ENCODE measurements at places on chromosomes 1 and 21.

- no peak for DNase-seq
Observed at GRCh38 chr21:45469273-45470086, 64.5 kb downstream of the COL18A1 start.

- peak; percentile 60 for DNase-seq
Observed at GRCh38 chr21:38989745-38990423, 184.2 kb downstream of the ETS2 start.

GRCh38 chr1:214467078-214467585 lies 84.3 kb downstream of the PTPN14 start:
- no peak for DNase-seq

DNA sequence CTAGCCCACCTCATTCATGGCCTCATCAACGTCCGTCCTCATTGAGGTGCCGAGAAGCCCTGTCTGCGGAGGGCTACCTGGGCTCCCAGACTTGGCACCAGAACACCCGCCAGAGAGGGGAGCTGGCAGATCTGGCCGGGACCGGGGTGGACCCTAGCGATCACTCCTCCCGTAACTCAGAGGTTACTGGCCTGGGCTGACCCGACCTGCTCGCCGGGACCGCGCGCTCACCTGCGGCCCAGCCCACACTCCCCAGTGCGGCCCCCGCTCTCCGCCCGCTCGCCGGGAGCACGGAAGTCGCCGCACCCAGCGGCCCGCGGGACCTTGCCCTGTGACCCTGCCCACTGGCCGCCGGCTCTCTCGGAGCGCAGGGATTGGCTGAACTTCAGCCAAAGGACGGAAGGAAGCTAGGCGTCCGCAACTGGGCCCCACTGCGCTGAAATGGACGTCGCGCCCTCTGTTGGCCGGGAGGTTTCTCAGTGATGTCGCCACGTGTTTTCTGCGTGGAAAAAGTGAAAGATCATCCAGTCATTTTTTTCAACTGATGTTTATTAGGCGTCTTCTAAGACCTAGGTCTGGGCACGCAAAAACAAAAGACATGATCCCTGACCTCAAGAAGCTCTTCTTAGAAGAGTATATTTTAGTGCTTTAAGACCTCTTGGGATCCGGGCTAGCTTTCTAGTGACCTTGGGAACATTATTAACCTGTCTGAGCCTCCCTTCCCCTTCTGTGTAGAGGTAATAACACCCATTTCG lies at the start of gene SMIM12:
Gene SMIM12 (minus strand): TSS at position 304 of the 755 bp plus-strand sequence. CDS start 3,772 bp downstream, outside the sequence.
- peak; percentile 99 for DNase-seq

GRCh38 chr1:153293480-153293775 lies 19.3 kb downstream of the PGLYRP3 start:
- DNase-seq: no peak

DNA sequence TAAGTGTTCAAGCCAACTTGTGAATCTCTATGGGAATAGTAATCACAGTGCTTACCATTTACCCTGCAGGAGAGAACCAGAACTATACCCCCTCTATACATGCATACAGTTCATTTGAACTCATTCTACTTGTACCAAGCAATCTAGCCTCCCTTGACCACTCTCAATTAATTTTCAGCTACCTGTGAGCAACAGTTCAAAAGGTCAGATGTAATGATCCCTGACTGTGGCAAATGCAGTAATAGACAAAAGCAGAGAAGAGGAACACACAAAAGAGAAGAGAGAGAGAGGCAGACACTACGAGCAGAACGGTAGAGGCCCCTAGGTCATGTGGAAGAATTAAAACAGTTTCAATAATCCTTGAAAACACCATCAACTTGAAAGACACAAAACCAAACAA lies 52.8 kb downstream of the FMO4 start:
- DNase-seq: no peak

GRCh38 chr1:56437959-56438358 lies 141.4 kb downstream of the PLPP3 start:
- no peak for DNase-seq

DNA sequence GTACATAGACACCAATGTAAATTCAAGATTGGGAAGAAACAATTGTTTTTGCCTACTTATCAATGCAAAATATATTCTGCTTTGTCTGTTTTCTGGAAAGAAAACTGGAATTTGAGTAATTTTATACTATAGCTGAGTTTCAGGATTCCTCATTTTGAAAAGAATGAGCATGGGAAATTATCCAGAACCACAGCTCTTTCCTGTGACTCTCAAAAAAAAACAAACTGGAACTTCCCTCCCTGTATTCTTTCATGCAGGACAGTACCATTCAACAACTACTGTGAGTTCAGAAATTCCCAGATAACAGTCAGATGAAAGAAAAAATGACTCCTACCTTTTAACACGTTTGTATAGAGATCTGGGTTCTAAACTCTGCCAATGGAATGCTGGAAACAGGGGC lies 372.4 kb downstream of the TGFB2 start:
- peak; percentile 32 for DNase-seq

- DNase-seq: peak; percentile 49
Observed at GRCh38 chr1:45246760-45247159, 40.4 kb upstream of the ZSWIM5 start.

GRCh38 chr1:67645495-67646144 lies 39.4 kb upstream of the GADD45A start:
- no peak for DNase-seq

- DNase-seq: no peak
Observed at GRCh38 chr1:111161843-111162487, 21.9 kb downstream of the CEPT1 start.

DNA sequence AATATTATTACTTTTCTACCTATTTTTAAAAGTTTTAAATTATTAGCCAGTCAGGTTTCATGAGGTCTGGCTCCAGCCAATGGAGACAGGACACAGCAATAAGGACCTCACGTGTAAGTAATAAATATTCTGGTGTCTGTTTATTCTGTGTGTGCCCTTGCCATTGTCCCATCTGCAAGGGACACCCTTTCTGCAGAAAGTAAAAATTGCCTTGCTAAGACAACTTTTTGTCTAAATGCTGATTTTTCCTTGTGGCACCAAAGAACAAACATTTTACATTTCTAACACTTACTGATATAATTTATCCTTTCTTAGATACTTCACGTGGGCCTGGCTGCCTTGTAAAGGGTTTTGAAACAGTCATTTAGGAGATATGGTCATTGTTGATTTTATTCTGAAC lies 29.4 kb downstream of the OVAAL start:
- DNase-seq: no peak

DNA sequence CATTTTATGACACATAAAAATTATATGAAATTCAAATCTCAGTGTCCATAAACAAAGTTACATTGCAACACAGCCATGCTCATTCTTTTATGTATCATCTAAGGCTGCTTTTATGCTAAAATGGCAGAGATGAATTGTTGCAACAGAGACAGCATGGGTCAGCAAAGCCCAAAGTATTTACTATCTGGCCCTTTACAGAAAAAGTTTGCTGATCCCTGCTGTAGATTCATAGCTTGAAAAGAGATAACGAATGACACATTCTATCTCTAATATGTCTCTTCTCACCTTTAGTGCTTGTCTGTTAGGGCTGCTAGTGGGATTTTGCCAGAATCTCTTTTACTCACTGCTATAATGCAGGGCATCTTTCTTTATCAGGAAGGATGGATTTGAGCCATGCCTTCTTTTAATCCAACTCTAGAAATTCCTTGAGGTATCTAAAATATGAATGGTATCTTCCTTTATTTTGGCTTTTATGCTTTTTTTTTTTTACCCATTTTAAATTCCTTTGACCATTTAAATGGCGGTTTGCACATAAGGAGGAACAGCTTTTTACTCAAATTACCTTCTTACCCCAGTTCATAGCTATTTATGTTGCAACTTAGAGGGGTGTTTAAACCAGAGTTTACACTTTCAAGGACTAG lies 598.2 kb downstream of the PLPP3 start:
- no peak for DNase-seq

- no peak for DNase-seq
Observed at GRCh38 chr1:80837066-80837465, 963.7 kb upstream of the ADGRL2 start.

DNA sequence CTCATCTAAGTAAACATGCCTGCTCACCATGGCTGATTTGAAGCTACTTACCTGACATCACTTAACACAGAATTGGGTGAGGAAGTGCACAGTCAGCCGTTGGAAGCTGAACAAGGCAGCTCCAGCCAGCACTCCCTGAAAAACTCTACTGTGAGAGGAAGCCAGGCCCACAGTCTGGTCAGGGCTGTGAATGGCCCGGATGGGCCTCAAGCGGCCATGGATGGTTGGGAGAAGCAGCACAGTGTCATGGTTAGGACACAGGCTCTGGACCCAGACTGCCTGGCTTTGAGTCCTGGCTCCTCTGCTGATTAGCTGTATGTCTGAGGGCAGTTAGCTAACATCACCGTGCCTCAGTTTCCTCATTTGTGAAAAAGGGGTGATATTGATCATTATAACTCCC lies 267.8 kb downstream of the GRIK3 start:
- no peak for DNase-seq

DNA sequence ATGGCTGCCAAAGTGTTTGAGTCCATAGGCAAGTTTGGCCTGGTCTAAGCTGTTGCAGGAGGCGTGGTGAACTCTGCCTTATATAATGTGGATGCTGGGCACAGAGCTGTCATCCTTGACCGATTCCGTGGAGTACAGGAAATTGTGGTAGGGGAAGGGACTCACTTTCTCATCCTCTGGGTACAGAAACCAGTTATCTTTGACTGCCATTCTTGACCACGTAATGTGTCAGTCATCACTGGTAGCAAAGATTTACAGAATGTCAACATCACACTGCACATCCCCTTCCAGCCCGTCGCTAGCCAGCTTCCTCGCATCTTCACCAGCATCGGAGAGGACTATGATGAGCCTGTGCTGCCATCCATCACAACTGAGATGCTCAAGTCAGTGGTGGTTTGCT lies 215.8 kb upstream of the JUN start:
- DNase-seq: no peak

DNA sequence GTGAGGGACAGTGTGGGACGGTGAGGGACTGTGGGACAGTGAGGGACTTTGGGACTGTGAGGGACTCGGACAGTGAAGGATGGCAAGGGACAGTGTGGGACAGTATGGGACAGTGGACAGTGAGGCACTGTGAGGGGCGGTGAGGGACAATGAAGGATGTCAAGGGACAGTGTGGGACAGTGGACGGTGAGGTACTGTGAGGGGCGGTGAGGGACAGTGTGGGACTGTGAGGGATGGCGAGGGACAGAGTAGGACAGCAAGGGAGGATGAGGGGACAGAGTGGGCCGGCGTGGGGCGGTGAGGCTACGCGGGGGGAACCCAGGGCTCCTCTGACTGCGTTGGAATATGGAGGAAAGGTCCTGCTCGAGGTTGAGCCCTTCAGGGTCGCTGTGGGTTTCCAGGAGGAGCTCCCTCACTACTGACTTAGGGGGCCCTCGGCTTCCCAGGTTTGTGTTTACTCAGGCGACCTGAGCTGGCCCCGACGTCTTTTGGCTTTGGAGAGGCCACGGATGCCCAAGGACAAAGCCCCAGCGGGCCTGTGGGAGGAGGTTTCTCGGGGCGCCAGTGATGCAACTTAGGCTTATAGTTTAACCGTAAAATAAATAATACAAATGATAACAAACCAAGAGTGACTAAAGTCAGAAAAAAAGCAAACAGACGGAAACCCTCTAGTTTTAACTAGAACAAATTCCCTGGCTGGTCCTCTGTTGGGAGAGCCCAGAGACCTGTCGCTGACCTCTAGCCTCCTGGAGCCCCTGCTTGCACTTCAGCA lies 1.1 kb upstream of the ERRFI1 start:
- no peak for DNase-seq

DNA sequence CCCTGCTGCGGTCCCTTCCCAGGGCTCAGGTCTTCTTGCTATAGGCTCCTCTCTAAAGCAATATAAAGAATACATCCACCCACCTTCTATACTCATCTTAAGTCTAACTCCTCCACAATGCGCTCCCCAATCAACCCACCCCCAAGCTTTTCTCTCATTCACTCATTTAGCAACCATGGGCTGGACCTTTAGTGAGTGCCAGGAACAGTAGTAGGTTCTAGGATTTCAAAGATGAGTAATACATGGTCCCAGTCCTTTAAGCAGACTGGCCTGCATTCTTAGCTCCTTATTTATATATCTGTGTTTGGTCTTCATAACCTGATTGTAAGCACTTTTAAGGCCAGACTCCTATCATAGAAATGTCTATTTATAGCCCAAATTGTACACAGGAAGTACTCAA lies 5.9 kb downstream of the CAMK1G start:
- no peak for DNase-seq

- no peak for DNase-seq
Observed at GRCh38 chr1:216793303-216793702, 70.1 kb upstream of the ESRRG start.

- DNase-seq: no peak
Observed at GRCh38 chr1:247494767-247495166, 36.9 kb upstream of the OR2B11 start.

DNA sequence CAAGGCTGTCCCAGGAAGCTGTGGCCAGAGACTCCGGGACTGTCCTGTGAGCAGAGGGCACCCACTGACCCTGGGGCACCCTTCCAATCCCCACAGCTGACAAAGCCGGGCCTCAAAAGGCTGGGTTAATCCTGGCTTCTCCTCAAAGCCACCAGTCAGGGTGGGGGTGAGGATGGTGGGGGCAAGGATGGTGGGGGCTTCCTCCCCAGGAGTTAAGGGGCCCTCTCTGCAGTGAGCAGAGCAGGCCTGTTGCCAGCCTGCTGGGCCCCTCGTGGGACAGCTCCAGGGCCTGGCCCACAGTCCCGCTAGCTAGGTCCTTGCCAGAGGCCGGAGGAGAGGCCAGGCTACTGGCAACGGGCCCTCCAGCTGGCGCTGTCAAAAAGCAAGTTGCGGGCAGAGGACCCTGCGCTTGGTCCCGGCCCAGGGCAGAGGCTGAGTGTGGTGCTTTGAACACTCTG lies 37.9 kb upstream of the CCDC27 start:
- no peak for DNase-seq

GRCh38 chr1:41494351-41495209 lies 10.1 kb upstream of the EDN2 start:
- no peak for DNase-seq

GRCh38 chr1:30126848-30127247 lies 596.5 kb downstream of the MATN1 start:
- no peak for DNase-seq

- peak; percentile 92 for DNase-seq
Observed at GRCh38 chr21:31282095-31282709, 61.9 kb downstream of the TIAM1 start.

DNA sequence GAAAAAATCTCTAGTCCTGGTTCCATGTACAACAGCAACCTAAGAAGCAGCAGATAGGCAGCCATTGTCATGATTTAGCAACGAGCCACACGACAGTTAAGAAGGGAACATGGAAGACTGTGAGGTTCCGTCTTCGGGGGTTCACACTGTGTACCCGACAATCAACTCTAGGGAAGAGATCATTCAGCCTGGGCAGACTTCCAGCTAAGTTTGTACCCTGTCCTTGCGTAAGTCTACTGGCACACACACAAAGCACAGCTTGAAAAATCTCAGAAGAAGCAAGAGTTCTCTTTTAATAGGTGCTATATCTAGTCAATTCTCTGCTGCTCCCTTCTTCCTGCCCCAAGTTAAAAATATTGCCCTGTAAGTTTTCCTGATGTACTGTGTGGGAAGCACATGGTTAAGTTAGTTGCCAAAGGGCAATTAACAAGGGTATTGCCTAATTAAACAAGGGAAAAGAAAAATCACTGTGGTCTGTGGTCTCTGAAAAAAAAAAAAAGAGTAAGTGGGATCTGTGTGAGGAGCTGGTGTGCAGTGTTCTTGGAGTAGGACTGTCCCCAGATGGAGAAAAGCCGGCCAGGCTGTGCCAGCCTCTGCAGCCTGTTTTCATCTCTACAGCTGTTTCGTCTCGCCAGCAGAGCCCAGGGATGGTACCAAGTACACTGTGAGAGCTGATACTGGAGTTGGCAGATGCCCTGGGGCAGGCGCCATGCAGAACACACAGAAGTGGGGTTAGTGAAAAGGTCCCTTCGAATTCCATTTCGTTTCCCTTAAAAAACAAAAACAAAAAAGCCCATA lies 6.4 kb upstream of the MYBPHL start:
- no peak for DNase-seq

- DNase-seq: no peak
Observed at GRCh38 chr21:42989816-42990650, 15.7 kb downstream of the PKNOX1 start.
